ENCODE measurements at places on chromosomes 2 and 18. TPM values are rescaled to one million over a fixed set of nuclear protein-coding genes. Genes with fewer than 3 reads are reported as not detected.

DNA sequence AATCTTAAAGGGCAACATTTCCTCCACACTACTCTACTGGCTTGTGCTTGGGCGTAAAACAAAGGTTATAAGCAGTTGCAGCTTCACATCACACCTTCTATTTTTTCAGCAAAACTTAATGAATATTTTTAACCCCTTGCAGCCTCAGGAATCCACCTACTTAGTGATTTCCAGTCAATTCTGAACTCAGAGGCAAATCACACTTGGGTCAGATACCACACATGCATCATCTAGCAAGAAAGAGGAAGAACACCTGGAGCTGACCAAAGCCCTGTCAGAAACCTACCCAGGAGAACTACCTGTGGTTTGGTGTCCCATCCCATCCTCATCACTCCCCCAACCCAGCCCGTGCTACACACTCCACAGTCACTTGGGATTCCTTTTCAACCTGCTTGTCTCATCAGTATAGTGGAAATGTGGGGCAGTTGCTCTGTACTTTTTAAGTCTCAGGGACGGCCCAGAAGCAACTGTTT, 25.5 kb downstream of the PIAS2 start:
- no peak for DNase-seq
- H3K27me3 ChIP-seq: no peaks in the 10 kb centered on the region
- no peaks in the 10 kb centered on the region for H3K4me1 ChIP-seq
- no peak overlapping the region for H3K27ac ChIP-seq

GRCh38 chr2:234218266-234219045, 168.0 kb downstream of the SPP2 start:
- no peaks in the 10 kb centered on the region for H3K27me3 ChIP-seq
- no peaks in the 10 kb centered on the region for H3K36me3 ChIP-seq
- no peak overlapping the region for H3K4me3 ChIP-seq
- DNase-seq: no peak

The SERPINB13 gene
- total RNA-seq: not detected

GRCh38 chr2:216560838-216561270, 62.2 kb downstream of the RPL37A start:
- H3K27ac ChIP-seq: no peak overlapping the region
- no peaks in the 10 kb centered on the region for H3K4me1 ChIP-seq
- no peak overlapping the region for H3K4me3 ChIP-seq
- H3K27me3 ChIP-seq: no peaks in the 10 kb centered on the region

DNA sequence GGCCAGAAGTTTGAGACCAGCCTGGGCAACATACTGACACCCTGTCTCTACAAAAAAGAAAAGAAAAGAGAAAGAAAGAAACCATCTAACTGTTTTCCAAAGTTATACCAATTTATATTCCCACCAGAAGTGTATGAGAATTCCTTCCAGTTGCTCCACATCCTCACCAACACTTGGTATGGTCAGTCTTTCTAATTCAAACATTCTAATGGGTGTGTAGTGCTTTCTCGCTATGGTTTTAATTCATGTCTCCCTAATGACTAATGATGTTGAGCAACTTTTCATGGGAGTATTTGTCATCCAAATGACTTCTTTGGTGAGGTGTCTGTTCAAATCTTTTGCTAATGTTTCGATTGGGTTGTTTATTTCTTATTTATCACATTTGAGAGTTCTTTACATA, 10.5 kb upstream of the B3GNT7 start:
- H3K27ac ChIP-seq: no peak overlapping the region
- DNase-seq: peak; percentile 42
- no peaks in the 10 kb centered on the region for H3K36me3 ChIP-seq
- no peak overlapping the region for H3K4me3 ChIP-seq

DNA sequence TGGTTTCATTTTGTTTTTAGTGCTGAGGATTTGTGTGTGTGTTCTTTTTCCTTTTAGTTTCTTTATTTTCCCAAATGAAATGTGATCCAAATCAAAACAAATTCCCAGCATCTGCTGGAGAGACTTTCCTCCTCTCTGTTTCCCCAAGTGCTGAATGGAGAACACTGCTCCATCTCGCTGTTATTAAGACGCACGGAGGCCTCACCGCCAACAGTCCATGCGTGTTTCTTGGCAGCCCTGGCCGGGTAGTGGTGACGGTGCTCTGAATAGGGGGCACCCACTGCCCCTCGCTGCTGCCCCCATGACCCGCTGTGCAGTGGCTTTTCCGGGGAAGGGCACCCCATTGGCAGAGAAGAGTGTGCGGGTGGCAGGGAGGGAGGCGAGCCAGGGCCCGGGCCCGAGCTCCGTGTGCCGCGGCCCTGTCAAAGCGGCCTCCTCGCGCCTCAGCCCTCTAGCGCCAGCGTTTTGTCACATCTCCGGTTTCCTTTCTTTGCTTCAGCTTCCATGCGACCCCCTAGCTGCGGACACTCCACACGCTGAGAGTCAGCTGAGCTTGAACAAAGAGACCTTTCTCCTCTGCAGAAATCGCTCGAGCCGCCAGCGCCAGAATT, 473.7 kb upstream of the SALL3 start:
- H3K27me3 ChIP-seq: peaks cover 27% of the 10 kb centered on the region
- no peak overlapping the region for H3K27ac ChIP-seq
- no peak for DNase-seq
- no peak overlapping the region for H3K4me3 ChIP-seq

The KIAA2012 gene
- total RNA-seq: not detected

The OTOS gene
- not detected for total RNA-seq

DNA sequence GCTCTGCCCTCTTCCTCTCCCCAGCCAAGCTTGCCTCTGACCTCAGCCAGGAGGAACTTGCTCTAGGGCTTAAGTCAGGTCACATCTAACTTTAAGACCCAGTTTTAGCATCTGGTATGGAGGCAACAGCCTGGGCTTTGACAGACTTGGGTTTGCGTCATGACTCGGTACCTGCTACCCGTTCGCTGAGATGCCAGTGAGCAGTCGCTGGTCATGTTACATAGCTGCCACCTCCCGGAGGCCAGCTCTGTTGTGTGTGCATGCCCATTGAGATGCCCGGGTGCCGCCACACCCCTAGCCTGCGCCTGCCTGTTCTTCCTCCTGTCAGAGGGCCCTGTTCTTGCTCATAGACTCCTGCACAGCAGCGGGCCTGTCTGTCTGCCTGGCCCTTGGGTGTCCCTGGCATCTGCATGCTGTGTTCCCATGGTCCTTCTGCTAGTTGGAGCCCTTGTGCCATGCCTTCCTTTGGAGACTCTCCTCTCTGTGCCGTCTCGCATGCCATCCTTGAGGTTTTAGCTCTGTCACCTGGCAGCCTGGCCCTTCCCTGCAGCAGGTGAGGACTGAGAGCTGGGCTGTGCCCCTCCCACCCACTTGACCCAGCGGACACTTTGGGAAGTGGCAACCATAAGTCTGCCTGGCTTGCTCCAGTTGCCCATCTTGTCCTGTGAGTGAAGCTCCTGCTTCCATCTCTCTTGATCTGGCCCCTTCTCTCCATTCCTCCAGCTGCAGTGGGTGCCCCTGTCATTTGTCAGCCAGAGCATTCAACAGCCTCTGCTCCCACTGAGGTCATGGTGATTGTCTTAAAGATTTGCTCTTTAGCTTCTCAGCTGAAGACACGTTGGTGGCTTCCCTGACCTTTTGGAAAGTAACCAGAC, 24.9 kb downstream of the ASAP2 start:
- no peak overlapping the region for H3K4me3 ChIP-seq
- no peak overlapping the region for H3K27ac ChIP-seq
- peaks cover 80% of the 10 kb centered on the region for H3K4me1 ChIP-seq
- H3K27me3 ChIP-seq: no peaks in the 10 kb centered on the region

DNA sequence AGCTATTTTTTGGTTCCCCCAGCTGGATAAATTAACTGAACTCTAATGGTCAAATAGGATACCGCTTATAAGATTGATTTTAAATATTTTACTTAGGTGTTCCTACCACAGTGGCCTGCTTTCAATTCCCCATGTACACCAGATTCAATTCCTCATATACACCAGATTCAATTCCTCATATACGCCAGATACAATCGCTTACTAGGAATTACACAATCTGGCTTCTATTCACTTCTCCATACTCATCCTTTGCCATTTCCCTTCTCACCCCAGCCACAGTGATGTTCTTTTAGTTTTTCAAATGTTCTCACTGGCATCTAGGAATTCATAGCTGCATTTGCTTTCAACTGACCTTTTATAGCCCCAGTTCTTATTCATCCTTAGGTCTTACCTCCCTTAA, 66.5 kb downstream of the SLC40A1 start:
- no peak overlapping the region for H3K4me3 ChIP-seq
- no peak overlapping the region for H3K27ac ChIP-seq
- DNase-seq: no peak
- no peaks in the 10 kb centered on the region for H3K36me3 ChIP-seq
- H3K27me3 ChIP-seq: no peaks in the 10 kb centered on the region

DNA sequence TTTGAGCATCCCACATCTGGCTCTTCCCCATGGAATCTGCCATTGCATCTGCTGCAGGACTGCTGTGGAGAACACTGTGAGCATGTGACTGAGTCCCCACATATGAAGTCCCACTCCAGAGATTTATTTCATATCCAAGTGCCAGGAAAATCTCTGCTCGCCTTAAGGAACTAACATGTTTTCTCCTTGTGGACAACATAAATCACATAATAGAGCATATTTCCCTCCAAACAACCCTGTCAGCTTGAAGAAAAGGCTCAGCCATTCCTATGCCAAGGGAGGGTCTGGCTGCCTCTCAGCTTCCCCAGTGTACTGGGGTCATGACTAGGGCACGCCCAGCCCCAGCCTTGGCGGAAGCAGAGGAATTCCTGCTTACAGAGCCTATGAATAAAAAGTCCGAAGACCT, 193.7 kb downstream of the DNER start:
- DNase-seq: no peak
- peaks cover 8% of the 10 kb centered on the region for H3K27me3 ChIP-seq
- no peak overlapping the region for H3K4me3 ChIP-seq
- no peak overlapping the region for H3K27ac ChIP-seq
- no peaks in the 10 kb centered on the region for H3K4me1 ChIP-seq
- no peaks in the 10 kb centered on the region for H3K36me3 ChIP-seq

DNA sequence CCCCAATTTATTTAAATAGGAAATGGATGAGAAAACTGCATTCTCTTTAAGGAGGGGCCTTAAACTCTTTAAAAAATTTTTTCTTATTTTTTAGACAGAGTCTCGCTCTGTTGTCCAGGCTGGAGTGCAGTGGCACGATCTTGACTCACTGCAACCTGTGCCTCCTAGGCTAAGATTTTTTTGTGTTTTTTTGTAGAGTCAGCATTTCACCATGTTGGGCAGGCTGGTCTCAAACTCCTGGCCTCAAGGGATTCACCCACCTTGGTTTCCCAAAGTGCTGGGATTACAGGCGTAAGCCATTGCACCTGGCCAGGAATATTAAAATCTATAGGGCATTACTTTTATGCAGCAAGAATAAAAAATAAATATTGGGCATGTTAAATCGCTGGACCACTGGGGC, 56.0 kb downstream of the GALR1 start:
- H3K36me3 ChIP-seq: no peaks in the 10 kb centered on the region
- H3K27me3 ChIP-seq: peaks cover 23% of the 10 kb centered on the region
- H3K27ac ChIP-seq: no peak overlapping the region
- no peak overlapping the region for H3K4me3 ChIP-seq
- DNase-seq: no peak

DNA sequence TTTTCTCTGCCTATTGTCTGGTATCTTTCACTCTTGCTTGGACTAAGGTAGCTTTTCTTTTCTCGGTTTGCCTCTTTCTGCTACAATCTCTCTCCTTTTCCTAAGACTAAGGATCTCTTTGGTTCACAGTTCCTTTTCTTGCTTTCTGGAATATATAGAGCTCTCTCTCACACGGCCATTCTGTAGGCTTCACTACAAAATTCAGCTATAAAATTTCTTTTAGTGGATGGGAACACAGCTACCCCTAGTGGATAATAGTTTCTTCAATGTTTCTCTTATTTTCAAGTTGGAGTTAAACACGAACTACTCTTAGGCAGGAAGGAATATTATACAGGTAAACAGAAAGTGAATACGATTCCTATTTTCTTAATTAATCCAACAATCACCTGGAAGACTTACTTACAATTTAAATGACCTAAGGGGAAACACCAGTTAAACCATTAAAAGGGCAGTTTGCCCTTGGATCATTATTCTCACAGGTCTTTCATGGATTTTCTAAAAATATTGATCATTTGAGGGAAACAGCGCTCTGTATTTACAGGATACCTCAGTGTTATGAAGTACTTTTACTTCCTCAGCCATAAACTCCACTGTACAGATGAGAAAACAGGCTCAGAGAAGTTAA, 140.5 kb downstream of the LRP2 start:
- DNase-seq: peak; percentile 73
- H3K27me3 ChIP-seq: peaks cover 15% of the 10 kb centered on the region
- 0 out of 2 replicates have a peak overlapping the region, but pooled peaks have one; percentile 29 for H3K4me3 ChIP-seq
- H3K27ac ChIP-seq: no peak overlapping the region
- H3K4me1 ChIP-seq: 0 out of 2 replicates have a peak, but pooled peaks cover 3% of the 10 kb centered on the region

Measured in PC-3 (cell line).